Amniotic stem cell (primary cell): ENCODE measurements at places on chromosomes 12 and 14.

- DNase-seq: peak; percentile 27
Observed at GRCh38 chr12:75489613-75490210, 9.2 kb downstream of the GLIPR1 start.

DNA sequence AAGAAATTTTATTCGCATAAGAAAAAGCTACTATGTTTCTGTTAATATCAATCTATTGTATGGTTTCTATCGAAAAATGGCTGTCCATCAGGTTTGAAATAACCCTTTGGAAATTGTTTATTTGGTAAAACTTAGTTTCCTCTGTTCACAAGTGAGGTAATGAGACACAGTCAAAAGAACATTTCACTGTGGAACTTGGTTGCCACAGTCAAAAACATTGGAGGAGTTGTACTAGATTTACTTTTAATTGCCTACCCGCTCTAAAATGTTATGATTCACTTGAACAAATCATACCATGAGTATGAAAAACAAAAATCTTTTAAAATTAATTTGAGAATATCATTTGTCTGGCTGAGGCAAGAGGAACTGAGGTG, 46.5 kb downstream of the ITPR2 start:
- DNase-seq: no peak

DNA sequence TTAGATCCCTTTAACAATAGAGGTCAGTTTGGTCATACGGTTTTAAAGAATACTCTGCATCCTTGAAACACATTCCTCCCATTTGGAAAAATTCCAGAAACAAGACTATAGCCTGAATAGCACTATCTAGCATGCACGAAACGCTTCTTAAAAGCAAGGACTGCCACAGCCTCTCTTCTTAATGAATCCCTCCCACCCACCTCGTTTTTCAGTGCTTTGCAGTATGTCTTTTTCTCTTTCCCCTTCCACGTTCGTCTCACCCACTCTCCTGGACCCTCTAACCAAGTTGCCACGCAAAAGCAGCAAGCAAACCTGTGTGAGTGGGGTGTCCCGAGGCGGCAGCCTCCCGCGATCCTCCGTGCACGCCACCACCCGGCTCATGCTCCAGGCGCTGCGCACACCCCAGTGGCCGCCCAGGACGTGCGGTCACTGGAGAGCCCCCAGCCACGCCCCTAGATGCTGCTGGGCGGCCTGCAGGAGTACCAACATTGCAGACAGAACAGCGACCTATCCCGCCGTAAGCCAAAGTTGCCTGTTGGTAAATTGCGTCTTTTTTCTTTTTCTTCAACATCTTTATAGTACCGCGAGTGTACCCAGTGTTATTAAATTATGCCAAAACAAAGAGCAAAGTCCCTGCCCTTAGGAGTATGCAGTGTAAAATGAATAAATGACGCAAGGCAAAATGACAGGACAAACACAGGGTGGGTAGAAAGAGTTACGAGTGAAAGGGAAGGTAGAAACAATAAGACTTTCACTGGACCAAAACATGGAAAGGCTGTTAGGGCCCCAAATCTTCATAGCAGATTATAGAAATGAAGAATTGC, at the start of gene SLC38A4:
Gene SLC38A4 (minus strand): TSS at position 407 of the 824 bp plus-strand sequence. CDS start 32,926 bp downstream, outside the sequence.
- peak; percentile 2 for DNase-seq

- DNase-seq: no peak
Observed at GRCh38 chr12:96416033-96416799, 16.0 kb upstream of the CDK17 start.

DNA sequence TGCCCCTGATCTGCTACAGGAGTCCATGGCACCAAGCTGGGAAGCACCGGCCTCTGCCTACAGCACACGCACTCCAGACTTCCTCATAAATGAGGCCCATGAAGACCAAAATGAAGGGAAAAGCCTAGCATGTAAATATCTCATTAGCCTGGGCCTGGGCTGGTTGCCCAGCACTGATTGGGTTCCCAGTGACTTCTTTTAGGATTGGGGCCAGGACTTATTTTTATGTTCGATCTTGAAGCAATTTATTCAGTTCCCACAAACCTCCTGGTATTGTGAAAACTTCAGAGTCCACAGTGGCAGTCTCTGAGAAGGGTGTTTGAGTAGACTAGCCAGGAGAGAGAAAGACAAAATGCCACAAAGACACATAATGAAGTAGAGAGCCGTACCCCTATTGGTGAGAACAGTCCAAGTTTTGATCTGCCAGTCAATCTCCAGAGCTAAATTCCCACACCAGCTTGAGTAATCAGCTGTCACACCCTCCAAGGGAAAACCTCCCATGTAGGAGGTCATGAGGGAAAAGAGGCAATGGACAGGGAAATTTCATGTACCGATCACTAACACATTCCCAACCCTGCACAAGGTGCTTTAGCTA, 78.2 kb downstream of the PHLDA1 start:
- no peak for DNase-seq

GRCh38 chr14:101849640-101850039, 88.1 kb downstream of the PPP2R5C start:
- DNase-seq: no peak

GRCh38 chr14:77843195-77843594, 43.3 kb downstream of the ADCK1 start:
- no peak for DNase-seq

DNA sequence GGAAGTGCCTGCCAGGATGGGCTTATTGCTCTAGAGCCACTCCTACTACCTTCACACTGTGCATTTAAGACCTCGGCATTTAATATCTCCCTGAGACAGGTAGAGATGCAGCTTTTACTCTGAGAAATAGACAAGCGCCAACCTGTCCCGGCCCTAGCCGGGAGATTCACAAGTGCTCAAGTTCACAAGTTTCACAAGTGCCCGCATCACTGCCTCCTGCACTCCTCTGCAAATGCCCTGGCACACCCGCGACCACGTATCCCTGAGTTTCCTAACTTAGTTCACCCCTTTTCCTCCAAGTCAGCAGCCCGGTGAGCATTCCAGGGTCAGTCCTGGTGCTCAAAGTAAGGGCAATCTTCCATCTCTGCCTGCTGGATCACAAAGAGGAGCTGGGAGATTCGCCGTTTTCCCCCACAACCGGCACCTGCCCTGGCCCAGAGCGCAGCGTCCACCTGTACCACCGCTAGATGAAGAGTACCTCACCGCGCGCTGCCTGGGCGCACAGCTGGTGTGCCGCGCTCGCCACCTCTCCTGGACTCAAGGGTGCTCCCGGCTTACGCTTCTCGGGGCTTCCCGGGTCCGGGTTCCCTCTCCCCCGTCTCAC, 5.0 kb upstream of the SLC38A4 start:
- DNase-seq: no peak

DNA sequence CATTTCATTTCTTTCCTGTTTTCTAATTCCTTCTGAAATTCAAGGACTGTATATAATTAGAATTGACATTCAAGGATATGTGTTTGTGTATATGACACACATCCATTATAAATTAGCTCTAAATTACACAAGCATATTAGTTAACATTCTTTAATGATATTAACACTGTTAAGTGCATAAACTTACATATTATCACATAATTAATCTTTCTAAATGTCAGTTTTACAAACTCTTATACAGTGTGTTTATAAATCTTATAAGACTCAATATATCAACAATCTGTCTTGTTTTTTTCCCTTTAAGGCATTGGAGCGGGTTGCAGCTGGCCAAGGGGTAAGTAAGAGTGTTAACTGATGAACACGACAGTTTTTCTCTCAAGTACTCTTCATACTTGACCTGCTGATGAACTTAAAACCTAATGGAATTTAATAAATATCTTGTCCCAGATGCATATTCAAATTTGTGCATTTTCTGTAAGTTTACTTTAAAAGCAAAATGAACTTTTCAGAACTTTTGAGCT, 76.1 kb downstream of the METTL25 start:
- no peak for DNase-seq

DNA sequence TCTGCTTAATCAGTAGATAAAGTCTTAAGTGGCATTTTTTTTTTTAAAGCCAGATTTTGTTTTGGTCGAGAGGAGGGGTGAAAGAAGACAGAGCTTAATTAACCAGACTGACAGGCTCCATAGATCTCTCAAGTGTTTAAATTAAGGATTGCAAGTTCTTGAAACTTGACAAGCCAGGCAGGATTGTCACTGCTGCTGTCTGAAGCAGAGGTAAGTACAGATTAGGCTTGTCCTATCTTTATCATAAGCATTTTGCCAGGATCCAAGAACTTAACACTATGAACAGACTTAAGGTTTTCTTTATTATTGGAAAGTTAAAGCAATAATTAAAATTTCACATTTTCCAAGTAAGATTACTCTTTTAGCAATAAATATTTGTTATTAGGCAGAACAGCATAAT, 179.6 kb upstream of the LMO3 start:
- DNase-seq: no peak

DNA sequence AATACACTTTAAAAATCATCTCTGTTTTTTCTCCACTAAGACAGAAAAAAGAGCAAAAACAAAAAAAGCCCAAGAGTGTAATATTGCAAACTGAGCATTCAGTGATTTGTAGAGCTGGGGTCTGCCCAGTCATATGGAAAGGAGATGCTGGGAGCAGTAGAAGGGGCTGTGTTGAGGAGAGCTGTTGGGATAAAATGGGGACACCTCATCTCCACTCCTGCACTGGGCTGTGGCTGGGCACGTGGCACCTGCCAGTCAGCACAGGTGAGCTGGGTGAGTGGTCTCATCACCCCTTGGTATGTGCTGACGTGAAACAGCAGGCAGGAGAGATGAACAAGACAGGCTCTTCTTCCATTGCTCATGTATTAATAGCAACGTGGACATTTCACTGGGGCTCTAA, 217.4 kb downstream of the C12orf42 start:
- no peak for DNase-seq

GRCh38 chr14:102545461-102546265, 36.1 kb upstream of the ANKRD9 start:
- no peak for DNase-seq

- no peak for DNase-seq
Observed at GRCh38 chr12:128761379-128761790, 62.4 kb downstream of the SLC15A4 start.

DNA sequence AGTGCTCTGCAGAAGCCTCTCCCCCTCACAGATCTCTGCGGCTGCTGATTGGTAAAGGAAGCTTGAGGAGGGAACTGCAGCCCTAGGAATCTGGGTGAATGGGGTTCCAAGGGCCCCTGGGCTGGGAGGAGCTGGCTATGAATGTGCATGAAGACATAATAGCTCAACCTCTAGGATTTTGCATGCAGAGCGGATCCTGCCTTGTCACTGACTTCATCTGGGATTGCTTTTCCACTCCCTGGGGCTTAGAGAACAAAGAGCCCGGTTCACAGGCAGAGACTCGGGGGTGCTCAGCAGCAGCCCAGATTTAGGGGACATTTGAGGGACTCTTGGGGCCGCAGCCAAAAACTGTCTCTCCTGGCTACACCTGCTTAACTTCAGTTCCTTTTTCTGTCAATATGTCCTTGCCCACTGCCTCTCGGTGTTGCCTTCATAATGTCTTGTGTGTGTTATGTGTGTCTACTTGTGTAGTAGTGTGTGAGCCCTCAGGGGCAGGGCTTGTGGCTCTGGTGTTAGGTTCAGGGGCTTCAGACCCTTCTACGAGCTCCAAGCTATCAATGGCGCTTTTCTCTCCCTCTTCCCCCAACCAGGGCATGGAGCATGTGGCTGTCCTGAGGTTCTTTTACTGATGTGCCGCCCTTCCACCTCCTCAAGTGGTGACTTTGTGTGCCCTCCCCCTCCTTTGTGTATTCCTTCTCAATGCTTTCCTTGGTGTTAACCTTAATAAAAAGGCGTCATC, 1.9 kb downstream of the CCDC184 start:
- DNase-seq: no peak

DNA sequence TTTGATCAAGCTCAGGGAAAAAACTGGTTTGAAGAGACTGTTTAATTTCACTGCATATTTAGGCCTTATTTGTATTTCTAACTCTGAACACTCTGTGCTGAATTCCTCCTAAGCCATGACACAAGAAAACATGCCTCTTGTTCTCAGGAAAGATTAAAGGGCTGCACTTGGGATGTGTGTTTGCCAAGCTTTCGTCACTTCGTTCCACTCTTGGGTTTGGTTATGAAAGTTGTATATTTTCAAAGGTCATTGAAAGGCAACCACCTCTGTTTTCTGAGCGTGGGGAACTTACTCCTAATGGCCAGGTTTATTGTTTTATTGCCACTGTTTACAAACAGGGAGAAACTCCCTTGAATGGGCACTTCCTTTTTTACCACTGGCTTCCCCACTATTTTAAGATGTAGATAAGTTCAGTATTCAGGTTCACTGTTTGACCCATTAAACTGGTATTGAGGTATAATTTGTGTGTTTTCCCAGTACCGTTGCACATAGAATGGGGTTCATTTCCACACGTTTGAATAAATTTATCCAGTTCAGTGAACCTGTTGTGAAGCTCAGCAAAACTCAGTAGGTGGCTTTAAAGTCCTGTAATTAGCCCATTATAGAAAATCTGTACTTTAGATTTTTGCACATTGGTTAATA, 65.3 kb downstream of the NKX2-1 start:
- DNase-seq: no peak

DNA sequence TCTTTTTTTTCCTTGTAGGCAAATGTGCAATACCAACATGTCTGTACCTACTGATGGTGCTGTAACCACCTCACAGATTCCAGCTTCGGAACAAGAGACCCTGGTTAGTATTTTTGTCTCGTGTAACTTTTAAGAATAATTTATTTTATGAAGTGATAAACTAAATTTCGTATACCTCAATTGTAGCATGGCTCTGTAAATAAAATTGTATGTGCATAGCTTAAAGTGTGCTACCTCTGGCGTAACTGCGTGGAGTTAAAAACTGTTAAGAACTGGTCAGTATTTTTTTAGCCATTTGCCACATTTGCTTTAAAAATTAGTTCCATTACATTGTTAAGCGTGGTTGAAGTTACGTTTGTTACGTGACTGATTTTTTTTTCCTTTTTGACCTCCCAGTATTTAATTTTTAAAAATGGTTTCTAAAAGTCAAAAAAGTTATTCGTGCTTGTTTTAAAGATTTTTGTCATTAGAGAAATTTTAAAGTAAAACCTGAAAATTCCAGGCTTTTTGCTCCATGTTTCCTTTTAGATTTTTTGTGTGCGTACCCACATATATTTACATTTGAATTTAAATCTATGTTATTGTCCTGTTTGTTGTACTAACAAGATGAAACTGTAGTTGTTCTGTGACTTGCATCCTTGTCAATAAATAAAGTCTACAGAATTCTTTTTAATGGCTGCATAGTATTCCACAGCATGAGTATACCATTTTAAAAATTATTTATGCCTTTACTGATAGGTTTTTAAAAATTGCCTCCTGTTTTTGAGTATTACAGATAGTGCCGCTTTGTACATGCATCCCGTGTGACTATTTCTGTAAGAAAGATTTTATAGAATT, 1.4 kb downstream of the MDM2 start:
- no peak for DNase-seq

GRCh38 chr12:110790301-110790700, 47.6 kb upstream of the PPP1CC start:
- no peak for DNase-seq

- DNase-seq: no peak
Observed at GRCh38 chr12:54933376-54933775, 51.2 kb downstream of the TESPA1 start.
